ENCODE measurements at places on chromosomes 2 and 18.

GRCh38 chr18:48226401-48226800, 182.8 kb downstream of the ZBTB7C start:
- DNase-seq = no peak

GRCh38 chr2:10378189-10378588, 69.9 kb downstream of the ODC1 start:
- DNase-seq = peak; percentile 21

DNA sequence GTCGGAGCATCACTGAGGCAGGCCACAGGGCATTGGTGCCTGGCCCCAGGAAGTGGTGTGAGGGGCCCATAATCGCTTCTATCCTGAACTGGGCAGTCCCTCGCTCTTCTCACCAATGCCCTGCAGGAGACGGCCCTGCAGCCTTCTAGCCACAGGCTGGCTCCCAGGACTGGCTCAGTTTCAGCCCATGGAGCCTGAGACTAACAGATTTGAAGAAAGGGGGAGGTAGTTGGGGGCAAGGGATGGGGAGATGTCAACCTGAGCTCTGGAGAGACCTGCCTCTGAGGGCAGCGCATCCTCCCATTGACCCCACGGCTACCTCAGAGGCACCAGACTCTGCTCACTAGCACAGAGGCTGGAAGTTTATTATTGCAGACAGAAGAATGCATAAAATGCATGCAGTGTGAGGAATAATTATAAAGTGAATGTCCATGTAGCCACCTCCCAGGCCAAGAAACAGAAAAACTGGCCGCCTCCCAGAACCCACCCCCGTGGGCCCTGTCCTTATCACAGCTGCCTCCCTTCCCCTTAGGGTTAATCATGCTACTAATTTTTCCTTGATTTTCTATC, 1.4 kb downstream of the TOGARAM2 start:
- DNase-seq = no peak

DNA sequence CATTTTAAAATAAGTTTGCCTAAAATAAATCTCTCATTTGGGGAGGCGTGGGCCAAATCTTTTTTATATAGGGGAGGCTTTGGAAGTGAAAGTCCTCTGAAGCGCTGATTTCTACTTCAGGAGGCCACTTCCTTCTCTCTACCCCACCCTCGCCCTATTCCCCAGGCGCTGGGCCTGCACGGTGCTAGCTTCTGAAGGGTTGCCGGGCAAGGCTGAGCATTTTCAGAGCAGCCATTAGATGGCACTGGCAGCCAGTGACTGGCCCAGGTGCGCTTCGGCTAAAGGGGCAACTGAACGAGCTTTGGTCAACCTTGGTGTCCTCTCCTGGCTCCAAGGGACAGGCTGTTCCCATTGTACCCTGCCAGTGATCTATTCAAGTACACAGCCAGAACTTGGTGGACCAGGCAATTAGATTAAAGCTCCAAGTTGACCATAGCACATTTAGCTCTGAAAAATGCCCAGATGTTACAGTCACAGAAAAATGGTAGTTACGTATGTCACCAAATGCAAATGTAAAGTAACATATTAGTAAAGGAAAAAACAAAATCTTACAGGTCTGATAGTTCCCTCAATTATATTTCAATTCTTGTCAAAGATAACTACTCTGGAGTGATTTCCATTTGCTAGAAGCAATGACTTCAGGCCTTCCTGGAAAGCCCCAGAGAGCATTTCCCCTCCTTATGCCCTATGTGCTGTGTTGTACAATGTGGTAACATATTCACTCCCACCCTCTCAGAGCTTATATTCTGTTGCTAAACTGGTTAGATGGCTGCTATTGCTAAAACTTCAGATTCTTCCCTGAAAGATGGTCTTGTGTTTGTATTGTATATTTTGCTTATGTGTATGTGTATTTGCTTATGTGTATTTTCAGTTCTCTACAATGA, 2.1 kb downstream of the POMC start:
- DNase-seq = peak; percentile 52

DNA sequence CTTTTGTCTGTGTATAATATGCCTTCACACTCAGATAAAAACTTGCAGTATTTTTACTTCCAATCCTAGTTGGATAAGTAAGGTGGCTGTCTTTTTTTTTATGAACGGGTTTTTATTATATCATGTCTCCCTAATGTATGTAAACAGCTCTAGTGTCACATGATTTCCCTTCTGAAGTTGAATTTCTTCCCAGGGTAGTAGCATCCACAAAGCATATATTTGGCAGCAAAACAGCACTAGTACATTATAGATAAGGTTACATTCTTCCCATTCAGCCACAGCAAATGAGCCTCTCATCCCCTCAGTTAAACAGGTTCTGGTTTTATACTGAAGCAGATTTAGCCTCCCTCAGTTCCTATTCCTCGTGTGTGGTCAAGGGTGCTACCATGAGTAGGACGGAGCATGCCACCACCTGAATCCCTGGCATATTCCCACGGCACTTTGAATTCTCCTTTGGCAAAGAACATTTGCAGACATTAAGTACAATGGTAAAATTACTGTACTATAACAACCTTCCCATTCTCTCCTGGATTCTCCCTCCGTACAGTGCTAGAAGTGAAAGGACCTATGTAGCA, 15.4 kb upstream of the DTNA start:
- no peak for DNase-seq

DNA sequence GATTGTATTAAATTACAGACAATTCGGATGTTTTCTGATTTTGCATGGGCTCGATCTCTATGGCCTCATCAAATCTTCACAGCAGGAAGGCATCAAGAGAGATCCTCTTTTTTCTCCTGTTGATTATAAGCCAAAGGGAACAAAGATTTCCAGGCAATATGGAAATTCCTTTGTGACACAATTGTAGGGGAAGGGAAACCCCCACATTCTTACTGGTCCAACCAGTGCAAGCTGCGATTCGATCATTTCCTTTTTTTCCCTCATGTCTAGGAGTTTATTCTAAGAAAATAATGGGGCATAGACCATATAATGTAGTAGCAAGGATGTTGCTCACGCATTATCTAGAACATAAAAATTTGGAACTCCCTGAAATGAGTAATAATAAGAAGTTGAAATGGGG, 87.7 kb downstream of the LYPD6 start:
- no peak for DNase-seq

GRCh38 chr2:33617401-33617800, 18.3 kb upstream of the FAM98A start:
- DNase-seq = no peak

- no peak for DNase-seq
These were observed 21.2 kb downstream of the FOSL2 start for GRCh38 chr2:28413899-28414295.

DNA sequence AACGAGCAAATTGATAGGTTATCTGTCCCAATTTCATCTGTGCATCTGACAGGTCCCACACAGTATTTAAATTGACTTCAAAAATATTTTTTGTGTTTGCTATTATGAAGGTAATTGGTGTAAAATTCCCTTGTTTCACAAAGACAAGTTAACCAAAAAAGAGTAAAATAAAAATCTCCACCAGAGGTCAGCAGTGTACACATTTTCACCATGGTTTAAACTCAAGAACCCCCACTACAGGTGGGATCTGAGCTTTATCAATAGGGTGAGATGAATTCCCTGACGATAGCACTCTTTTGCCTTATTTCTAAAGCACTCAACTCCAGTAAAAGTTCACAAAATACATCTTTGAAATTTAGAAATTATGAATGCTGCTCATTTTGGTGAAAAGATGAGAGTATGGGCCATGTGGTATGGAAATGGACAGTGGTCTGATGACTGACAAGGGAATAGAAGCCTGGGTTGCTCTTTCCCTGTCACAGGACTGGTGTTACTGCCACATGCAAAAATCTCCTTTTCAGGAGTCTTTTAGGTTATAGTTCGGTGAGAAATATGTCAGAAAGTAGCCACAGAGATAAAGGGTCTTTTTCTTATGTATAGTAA, 68.0 kb downstream of the SERPINB8 start:
- no peak for DNase-seq

- no peak for DNase-seq
These were observed 50.5 kb downstream of the DYSF start for GRCh38 chr2:71503837-71504236.

DNA sequence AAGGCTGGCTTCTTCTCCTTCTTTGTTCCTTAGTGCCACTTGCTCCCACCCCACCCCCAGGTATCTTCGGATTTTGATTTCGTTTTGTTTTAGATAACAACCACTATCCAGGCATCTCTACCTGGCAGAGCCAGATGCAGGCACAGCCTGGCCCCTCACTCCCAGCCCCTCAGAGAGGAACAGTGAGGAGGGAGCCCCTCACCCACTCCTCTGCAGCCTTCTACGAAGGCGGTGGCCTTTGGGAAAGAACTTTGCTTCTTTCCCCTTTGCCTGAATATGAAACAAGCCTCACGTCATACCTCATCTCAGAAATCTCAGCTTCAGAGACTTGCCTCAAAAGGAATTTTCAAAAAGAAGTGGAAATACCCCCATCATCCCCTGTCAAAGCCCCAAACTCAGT, 6.3 kb upstream of the CYP26B1 start:
- peak; percentile 5 for DNase-seq

GRCh38 chr2:73259704-73260337, 24.5 kb downstream of the FBXO41 start:
- no peak for DNase-seq

DNA sequence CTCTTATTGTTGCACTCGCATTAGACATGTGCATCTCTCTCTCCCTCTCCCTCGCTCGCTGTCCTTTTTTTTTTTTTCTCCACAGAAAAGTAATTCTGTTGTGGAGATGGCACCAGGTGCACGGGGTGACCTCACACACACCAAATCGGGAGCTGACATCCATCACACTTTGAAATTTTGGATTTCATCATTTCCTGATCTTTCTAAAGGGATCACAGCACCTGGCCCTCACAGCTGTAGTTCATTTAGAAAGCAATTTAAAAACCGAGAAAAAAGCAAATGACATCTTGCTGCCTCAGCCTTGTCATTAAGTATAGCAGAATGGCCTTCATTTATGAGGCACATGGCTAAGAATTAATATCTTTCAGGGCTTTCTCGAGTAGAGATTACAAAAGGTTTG, 717.2 kb downstream of the RNF144A start:
- DNase-seq = no peak

GRCh38 chr2:36450466-36451196, 95.1 kb downstream of the CRIM1 start:
- DNase-seq = no peak

DNA sequence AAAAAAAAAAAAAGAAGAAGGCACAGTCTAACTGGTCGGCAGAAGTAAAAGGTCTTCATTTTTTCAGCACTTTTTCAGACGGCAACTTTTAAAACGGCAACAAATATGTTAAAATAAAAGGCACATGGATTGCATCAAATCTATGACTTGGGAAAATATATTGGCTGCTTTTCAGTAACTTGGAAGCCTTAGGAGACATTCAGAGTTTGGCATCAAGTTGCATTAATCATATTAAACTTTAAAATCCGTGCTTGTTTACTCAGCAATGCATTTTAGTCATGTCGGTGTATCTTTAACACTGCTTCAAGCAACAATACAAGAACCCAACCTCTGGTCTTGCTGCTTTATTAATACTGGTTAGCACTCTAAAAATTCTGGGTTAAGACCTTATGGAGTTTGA, 111.1 kb downstream of the MEP1B start:
- no peak for DNase-seq

- DNase-seq = no peak
These were observed 23.3 kb downstream of the MRO start for GRCh38 chr18:50796495-50796894.

DNA sequence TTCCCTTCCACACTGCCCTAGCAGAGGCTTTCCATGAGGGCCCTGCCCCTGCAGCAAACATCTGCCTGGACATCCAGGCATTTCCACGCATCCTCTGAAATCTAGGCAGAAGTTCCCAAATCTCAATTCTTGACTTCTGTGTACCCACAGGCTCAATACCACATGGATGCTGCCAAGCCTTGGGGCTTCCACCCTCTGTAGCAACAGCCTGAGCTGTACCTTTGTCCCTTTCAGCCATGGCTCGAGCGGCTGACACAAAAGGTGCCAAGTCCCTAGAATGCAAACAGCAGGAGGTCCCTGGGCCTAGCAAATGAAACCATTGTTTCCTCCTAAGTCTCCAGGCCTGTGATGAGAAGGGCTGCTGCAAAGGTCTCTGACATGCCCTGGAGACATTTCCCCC, 744.5 kb upstream of the LINC00305 start:
- no peak for DNase-seq

GRCh38 chr2:36369716-36370115, 14.1 kb downstream of the CRIM1 start:
- DNase-seq = no peak

DNA sequence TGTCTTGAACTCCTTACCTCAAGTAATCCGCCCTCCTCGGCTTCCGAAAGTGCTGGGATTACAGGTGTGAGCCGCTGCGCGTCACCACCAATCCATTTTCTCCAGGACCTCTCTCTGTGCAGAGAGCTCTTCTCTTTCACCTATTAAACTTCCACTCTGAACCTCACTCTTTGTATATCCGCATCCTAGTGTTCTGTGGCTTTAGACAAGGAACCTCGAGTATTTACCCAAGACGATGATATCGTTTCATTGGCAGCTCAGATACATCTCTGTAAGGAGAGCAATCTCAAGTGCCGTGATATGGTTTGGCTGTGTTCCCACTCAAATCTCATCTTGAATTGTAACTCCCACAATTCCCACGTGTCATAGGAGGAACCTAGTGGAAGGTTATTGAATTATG, 15.1 kb upstream of the WDR33 start:
- DNase-seq = no peak

- DNase-seq = no peak
These were observed 4.3 kb downstream of the SLC39A6 start for GRCh38 chr18:36124841-36125240.

- no peak for DNase-seq
These were observed 60.8 kb downstream of the MFSD6 start for GRCh38 chr2:190468814-190469569.

DNA sequence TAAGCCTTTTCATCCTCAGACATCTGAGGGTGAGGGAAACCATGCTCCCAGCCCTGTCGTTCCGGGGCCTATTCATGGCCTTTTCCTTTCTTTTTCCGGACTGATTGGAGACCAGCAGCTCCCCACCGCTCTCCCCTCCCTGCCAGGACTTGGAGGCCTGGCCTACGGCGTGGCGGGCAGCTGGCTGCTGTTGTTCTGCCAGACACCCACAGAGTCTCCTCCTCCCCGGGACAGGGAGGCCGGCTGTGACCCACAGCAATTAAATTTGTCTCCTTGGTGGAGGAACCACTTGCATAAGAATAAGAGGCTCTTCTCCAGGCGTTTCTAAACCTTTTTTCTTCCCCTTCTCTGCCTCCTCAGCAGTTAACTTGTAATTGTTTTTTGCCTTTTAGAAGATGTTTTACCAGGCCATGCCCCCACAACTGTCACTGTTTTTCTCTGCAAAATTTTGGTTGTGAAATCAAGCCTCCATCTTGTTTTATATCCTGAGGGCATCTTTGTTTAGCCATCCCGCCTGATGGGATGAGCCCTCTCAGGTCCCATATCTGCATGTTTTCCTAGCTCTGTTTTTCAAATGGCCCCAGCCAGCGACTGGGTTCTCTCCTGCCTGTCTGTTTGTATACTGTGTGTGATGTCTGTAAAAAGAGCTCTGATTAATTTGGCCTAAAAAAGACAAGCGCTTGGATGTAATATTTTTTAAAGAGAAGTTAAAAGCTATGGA, 1060.0 kb upstream of the DDX18 start:
- DNase-seq = no peak

- no peak for DNase-seq
These were observed 48.2 kb downstream of the ARL4C start for GRCh38 chr2:234448506-234449184.

All from activated CD4-positive, alpha-beta memory T cell treated with anti-CD3 and anti-CD28 coated beads, Interleukin-2, amount 10 ng/mL, durations not matched to agents 7 days and 5 days (primary cell).